ENCODE measurements at places on chromosomes 12 and 14.

GRCh38 chr12:10069099-10069498, 29.7 kb downstream of the CLEC1A start:
- DNase-seq: no peak

GRCh38 chr12:56243731-56244181, 13.9 kb downstream of the SLC39A5 start:
- DNase-seq: no peak

GRCh38 chr12:72135021-72135301, 137.2 kb upstream of the TRHDE start:
- DNase-seq: no peak

DNA sequence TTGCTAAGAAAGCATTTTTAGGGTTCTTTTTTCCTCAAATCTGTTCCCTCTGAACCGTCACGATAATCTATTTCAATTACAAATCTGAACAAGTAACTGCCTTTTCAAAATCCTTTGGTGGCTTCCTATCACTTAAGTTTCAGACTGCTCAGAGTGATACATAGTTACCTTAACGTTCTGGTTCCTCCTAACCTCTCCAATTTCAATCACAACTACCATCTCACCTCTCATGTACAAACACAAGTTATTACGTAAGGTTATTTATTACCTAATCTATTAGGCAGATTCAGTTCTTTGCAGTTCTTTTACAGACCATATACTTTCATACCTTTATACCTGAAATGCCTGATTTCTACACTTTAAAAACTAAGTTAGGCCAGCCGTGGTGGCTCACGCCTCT, 12.1 kb downstream of the RNF212B start:
- no peak for DNase-seq

- DNase-seq: no peak
These were observed 70.0 kb downstream of the CHST11 start for GRCh38 chr12:104526751-104527150.

DNA sequence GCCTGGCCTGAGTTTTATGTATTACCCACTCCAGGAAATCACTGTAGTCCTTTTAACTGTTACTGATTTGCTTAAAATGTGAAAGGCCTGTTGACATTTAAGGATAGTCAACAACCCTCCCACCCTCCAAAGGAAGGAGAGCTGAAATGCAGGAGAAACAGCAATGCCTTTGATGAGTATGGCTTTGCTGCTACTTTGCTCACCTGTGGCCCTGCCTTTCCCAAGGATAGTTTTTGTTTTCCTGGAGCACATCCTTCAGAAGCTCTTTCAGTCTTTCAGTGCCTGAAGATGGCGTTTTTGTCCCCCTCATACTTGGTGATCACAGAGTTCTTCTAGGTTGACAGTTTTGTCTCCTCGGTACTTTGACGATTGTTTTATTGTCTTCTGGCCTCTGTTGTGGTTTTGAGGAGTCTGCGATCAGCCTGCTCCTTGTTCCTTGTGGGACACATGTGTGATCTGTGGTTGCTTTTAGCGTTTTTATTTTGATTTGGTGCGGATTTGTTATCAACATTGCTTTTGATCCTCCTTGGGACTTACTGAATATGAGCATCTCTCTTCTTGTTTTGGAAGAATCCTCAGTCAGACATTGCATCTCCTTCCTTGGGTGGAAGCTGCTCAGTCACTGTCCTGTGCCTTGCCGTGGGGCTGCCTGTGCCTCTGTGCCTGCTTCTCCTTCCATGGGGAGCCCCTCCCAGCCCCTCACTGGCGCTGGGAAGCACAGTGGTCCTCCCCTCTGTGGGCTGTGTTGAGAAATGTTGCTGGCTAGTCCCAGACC, 17.2 kb downstream of the PACS2 start:
- no peak for DNase-seq

DNA sequence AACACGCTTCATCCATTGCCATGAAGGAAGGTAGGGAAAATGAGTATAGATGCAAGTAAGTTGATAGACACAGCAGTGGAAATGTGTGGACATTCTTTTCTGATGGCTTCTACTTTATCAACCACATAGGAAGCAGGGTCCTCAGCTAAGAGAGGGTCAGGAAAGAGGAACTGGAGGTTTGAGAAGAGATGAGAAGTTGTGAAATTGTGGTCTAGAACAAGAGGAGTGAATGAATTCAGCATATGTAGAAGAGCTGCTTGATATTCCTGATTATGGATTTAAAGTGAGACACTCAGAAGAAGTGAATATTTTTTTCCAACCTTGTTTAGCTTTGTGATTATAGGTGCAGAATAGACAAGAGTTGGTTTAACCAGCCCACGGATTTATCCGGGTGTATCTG, 128.5 kb downstream of the SLC15A5 start:
- no peak for DNase-seq

DNA sequence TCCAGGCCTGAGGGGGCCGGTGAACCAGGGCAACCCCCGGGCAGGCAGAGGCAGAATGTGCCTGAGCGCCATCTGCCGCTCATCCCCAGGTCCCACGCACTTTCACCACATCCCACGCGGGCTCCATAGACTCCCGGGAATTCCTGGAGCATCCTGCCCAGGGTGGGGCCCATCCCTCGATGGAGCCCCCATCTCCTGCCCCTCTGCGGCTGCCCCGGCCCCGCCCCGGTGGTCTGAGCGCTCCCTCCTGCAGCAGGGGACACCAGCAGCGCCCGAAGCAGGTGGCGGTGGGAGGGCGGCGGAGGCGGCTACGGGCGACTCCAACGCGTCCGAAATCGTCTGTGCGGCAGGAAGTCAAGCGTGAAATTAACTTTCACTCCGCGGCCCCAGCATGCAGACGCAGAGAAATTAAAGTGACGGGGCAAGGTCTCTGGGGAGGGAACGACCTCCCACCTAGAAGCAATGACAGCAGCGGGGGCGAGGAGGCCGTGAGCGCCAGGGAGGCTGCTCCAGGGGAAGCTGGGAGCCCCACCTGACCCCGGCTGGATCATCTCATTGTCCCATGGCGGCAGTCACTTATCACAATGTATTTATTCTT, 122.2 kb downstream of the NCOR2 start:
- no peak for DNase-seq

DNA sequence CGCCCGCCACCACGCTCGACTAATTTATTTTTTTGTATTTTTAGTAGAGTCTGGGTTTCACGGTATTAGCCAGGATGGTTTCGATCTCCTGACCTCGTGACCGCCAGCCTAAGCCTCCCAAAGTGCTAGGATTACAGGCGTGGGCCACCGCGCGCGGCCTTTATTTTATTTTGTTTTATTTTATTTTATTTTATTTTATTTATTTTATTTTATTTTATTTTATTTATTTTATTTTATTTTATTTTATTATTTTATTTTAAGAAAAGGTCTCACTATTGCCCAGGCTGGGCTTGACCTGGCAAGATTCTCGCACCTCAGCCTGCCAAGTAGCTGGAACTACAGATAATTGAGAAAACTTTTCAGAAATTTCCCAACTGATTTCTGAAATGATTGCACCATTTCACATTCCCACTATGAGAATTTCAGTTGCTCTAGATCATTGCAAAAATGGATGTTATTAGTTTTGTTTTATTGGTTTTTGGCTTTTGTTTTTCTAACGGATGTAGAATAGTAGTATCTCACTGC, 358.3 kb downstream of the SLC6A15 start:
- no peak for DNase-seq

GRCh38 chr12:117580718-117581062, 219.3 kb upstream of the NOS1 start:
- DNase-seq: no peak

DNA sequence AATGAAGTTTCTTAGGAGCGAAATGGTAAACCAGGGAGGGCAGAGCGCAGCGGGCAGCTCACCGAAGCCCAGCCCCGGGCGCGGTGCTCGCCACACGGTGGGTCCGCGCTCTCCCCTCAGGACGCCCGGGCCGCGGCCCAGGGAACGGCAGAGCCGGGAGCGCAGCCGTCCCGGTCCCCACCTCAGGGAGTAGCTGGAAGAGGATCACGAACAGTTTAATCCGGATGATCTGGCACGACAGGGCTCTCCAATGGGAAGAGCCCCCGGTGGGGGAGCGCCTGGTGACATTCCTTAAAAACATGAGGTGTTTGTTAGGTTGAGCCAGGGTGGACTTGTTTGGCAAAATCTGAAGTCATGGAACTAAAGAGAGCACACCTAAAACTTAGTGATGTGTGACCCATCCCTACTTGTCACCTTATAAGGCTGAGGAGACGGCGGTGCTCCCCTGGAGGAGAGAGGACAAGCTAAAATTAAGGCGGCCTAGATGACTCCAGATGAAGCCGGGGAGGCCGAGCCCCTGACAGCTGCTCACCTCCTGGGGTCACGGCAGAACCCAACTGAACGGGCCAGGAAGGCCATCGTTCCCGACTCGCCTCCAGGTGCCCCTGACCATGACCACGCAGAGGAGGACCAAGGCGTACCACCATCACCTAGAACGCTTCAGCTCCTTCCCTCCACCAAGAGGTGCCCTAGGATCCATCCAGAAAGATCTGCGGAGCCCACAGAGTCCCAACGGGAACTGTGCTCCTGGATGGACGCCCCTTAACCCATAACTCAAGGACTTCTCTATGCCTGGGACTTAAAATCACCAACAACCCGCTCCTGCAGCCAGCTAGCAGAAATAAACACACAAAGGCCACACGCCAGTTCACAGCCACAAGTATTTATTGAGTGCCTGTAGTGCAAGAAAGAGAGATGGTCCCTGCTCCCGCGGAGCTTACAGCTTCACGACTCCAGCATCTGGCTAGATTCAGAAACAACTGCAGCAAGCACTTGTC, 866 bp upstream of the PITPNM2 start:
- no peak for DNase-seq

GRCh38 chr14:76257842-76258397, 106.2 kb downstream of the GPATCH2L start:
- no peak for DNase-seq

GRCh38 chr12:5396541-5396940, 35.4 kb upstream of the NTF3 start:
- no peak for DNase-seq

DNA sequence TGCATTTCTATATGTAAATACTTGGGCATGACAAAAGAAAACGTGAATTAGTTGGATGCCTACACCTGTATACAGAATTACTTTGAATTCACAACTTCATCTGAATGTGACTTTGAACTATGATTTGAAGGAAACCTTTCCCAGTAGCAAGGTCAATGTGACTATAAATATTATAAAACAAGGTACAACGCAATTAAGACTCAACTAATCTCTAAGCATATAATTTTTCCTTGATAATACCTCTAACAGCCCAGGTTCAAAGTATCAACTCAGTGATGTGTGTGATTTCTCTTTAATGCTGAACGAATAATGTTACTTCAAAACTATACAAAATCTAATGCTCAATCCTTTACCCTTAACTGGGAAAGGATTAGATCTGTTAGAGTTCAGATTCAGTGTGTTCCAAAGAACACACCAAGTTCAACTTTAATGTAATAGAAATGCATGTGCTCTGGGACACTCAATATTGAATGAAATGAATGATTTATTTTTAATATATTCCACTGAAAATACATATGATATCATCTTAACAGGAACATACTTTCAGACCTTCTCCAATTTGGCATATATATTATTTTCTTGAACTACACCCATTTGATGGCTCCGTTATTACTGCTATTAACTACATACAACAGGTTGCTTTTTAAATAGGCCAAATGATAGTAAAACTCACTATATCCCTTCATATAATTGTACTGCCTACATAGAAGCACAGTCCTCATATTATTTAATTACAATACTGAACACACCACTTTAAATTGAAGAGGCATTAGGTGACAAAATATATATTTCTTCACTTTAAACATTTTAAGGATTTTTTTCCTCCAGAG, 40.1 kb upstream of the MTERF2 start:
- DNase-seq: no peak

All from GM18507 (cell line).